ENCODE measurements at places on chromosomes 6 and 20.

- DNase-seq: no peak
Measured at GRCh38 chr6:18445228-18445627, 58.1 kb downstream of the RNF144B start.

GRCh38 chr6:53603386-53604116 lies 58.6 kb upstream of the GCLC start:
- DNase-seq: no peak

GRCh38 chr20:5041433-5041832 lies 40.1 kb upstream of the SLC23A2 start:
- DNase-seq: no peak

- no peak for DNase-seq
Measured at GRCh38 chr6:75882734-75883133, 133.7 kb downstream of the MYO6 start.

DNA sequence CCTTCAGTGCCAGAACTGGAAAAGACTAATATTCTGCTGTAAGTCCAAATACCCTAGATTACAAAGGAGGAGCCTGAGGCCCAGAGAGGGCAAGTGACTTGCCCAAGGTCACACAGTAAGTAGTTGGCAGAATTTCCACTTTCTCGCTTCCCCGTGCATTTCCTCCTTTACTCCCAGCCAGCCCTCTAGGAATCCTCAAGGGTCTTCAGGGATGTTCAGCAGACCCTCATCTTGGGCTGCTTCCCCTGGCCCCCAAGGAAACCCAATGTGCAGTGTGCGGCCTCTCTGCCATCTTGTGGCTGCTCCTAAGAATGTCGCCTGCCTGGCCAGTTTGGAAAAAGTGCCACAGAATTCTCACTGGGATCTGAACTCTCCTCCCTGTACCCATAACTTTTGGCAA lies 217.7 kb upstream of the LRFN2 start:
- no peak for DNase-seq

DNA sequence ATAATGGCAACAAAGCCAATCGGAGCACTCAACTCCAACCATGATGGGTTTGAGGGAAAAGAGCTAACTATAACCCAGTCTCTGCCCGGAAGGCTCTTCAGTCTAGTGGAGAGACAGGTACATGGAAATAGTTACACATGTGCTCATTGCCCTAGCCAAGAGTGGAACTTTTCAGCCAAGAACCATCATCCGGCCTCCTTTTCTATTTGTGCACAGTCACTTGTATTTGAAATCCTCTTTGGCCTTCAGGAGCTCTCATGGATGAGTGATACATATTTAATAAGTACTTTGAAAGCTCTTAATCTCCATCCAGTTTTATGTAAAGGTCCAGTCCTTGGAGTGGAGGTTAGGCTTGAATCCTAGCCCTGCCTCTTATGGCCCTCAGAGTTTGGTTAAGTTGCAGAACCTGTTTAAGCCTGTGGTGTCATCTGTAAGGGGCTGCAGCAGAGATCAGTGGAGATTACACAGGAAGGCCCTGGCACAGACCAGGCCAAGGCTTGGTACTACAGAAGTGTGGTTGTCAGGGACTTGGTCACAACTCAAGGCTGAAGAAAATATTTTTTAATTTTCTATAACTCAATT lies 72.3 kb upstream of the SMLR1 start:
- no peak for DNase-seq

GRCh38 chr6:105974986-105975385 lies 111.2 kb upstream of the PRDM1 start:
- DNase-seq: no peak

GRCh38 chr6:107398001-107398400 lies 61.4 kb downstream of the PDSS2 start:
- DNase-seq: no peak

GRCh38 chr6:139540894-139541293 lies 166.4 kb upstream of the CITED2 start:
- DNase-seq: no peak

- DNase-seq: no peak
Measured at GRCh38 chr6:111784433-111784832, 88.8 kb downstream of the FYN start.

DNA sequence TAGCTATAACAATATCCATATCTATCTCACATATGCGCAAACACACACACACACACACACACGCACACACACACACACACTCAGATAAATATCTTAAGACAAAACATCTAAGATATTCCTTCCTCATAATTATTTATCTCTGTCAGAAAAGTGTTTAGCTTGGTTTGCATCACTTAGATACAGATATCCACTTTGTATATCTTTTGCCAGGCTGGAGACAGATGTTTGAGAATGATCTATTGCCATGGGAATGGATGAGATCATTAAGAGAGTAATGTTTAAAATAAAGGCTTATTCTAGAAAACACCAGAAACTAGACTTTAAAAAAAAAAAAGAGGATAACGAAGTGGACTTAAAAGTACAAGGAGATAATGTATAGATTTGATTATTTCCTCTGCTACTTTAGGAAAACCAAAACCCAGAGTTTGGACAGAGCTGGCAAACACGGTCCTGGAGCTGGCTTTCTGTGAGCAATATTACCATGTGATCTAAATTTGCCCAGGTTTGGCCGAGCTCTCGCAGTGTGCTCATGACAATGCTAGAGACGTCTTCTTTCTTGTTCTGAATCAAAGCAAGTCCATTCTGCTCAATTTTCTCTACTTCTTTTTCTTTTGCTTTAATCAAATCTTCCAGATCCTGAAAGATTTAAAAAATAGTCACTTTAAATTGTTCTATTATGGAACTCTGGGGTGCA lies 411.8 kb downstream of the SYNE1 start:
- no peak for DNase-seq

GRCh38 chr6:106599440-106599839 lies 29.9 kb downstream of the RTN4IP1 start:
- no peak for DNase-seq

DNA sequence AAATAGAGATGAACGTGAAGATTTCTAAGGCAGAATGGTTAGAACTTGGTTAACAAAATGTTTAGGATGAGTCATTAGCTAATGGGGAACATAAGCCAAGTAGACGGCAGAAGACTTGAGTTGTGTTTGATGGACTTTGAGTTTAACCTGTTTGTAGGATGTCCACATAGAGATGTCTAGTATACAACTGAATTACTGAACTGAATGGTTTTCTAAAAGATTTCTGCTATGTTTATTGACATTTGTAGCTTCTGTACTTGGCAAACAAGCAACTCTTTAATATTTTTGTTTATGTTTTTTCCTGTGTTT lies 54.5 kb upstream of the DYNLRB1 start:
- no peak for DNase-seq

DNA sequence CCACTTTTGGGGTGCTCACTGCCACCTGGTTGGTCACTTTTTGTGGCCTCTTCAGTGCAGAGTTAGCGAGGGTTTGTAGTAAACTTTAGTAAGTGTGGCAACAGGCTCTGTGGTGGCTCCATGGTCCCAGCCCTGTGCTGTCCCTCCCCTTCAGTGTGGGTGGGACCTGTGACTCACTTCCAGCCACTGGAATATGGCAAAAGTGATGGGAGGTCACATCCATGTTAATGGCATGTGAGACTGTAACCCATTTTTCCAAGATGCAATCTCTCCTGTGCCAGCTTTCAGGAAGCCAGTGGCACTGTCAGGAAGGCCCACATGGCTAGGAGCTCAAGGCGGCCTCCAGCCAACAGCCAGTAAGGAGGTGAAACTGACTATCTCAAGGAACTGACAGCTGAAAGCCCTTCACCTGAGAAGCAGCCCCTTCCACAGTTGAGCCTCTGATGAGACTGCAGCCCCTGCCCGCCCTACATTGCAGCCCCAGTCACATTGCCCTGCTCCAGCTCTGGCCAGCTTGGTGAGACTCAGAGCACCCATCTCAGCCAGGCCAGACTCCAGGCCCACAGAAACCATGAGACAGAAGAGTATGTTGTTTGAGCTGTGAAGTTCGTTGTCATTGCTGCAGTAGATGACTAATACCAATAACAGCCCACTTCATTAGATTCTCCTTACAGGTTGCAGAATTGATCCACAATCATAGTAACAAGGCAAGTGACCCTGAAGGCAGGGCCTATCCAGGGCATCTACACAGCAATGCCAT lies 13.1 kb upstream of the CST7 start:
- DNase-seq: no peak

DNA sequence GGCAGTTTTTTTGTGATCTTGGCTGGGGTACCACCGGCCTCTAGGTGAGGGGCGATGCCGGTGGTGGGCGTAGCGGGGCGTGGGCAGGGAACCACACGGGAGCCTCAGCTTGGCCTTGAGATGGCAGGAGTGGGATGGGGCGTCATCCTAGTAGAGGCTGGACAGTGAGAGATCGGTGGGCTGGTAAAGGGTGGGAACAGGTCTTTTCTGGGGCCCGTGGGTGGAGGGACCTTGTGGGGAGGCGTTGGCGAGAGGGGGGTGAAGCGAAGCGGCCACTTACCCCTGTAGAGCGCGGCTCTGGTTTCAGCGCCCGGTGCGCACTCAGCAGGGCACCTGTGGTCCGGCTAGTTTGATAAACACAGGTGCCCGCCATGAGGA lies 12.0 kb downstream of the ITPR3 start:
- DNase-seq: no peak

DNA sequence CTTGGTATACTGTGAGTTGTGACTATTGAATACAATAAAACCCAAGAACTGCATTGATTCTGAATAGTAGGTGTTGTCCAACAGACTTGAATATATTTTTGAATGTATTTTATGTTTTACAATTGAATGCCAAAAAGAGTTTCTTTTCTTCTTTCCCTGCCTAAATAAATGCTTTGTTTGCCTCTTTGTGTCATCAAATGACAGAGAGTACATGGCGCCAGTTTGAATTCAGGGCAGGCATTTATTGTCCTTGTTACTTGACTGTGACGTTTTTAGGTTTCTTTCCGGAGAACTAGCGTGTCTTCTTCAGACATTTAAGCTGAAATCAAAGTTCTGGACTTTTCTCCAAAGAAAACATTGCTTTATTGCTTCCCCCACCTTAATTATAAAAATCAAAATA lies 16.6 kb downstream of the KIF3B start:
- no peak for DNase-seq

DNA sequence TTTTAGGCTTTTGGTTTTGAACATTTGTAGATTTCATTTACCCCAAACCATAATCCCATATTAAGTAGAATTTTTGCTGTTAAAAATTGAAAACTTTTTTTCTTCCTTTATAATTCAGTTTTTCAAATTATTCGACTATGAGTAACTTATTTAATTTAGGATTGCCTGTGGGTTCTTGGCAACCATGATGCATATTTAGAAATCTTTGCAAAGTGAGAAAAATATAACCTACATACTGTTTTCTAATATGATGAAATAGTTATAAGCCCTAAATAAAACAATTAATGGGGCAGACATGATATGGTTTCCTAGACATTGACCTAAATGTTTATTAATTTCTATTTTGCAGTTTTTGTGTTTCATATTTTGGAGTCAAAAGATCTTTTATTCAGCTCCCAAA lies 23.6 kb downstream of the NEDD9 start:
- DNase-seq: no peak

DNA sequence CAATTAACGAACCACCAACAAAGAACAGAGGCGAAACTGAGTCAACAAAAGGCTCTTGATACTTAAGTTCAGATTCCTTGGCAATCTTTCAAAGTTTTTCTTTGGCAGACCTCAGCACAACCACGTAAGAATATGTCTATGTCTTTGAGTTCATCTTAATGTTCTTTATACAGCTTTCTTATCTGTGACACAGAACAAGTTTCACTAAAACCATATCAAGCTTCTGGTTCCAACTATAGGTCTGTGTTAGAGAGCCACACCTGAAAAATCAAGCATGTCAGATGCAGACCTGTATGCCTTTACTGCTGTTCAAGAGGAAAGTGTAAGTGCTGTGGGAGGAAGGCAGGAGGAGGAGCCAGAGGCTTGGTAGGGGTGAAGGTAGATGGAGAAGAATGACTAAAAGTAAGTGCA lies 271.3 kb downstream of the KHDC1L start:
- DNase-seq: no peak

GRCh38 chr6:42419490-42420280 lies 32.0 kb downstream of the TRERF1 start:
- DNase-seq: no peak

Measured in CD4-positive, alpha-beta T cell treated with Interferon alpha-2 for 1 hour (primary cell).